ENCODE measurements at places on chromosomes 3 and 15.

GRCh38 chr3:61357902-61358301, 106.7 kb upstream of the FHIT start:
- DNase-seq: no peak

DNA sequence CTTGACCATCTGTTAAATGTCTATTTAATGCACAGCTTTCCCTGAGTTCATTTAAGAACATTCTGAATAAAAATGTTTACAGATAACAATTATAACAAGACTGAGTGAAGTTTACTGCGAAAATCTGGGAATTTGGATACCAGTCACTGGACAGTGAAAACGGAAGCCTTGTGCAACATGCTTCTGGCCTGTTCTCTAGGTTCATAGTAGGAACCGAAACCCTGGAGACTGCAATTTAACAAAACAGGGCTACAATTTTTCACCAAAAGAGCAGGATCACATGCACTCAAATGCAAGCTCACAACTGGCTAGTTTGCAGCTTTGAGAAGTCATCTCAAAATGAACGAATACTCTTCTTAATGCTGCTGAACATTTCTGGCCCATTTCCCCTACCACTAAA, 435.9 kb downstream of the NR2F2 start:
- DNase-seq: no peak

DNA sequence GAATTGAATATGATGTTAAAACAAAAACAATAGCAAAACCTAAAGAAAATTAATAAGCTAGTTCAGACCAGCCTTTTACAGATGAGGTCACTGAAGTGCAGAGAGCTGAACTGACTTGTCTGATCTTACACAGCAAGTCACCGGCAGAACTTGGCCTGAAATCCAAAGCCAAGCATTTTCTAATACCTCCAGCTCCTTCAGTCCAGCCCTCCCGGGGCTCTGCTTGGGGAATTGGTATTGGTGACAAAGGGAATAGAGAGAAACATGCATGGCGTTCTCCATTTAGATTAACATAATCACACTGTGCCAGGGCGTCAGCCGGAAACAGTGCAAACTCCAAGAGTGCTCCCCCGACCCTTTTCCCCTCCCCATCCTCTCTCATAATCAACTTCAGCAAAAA, 14.1 kb upstream of the ZSCAN2 start:
- no peak for DNase-seq

DNA sequence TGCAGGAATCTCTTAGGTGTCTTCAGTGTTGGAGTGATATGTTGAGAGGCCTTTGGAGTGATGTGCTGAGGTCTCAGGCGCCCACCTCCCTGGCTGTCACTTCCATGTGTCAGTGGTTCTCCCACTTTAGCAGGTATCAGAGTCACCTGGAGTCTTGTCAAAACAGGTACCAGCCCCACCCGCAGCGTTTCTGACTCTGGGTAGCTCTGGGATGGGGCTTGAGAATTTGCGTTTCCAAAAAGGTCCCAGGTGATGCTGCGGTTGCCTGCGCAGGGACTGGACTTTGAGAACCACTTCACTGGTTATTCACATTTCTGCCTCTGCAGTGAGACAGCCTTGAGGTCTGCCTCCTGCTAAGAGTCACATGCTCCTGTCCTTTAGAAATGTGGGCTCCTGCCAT, 15.5 kb downstream of the UMPS start:
- no peak for DNase-seq

DNA sequence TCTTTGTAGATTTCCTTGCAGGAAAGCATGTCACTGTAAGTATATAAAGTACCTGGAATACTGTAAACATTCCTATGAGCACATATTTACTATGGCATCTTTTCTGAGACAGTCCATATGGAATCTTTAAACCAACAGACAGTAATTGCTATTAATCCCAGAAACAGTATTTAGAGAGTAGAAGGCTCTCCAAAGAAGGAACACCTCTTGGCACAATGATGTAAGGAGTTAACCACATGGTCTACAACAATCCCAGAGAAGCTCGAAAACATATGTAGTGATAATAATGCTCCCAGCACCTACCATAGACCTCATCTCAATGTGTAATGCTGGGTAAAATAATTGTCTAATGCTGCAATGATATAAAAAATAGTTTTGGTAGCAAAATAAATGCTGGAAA, 95.8 kb upstream of the IL12A start:
- DNase-seq: no peak

- DNase-seq: no peak
Observed at GRCh38 chr15:91114301-91114700, 14.2 kb downstream of the SV2B start.

GRCh38 chr3:12309716-12310115, 20.8 kb downstream of the PPARG start:
- no peak for DNase-seq

- DNase-seq: no peak
Observed at GRCh38 chr15:98444138-98444537, 204.2 kb upstream of the IGF1R start.

GRCh38 chr15:32707436-32707835, 10.4 kb upstream of the GREM1 start:
- DNase-seq: no peak

DNA sequence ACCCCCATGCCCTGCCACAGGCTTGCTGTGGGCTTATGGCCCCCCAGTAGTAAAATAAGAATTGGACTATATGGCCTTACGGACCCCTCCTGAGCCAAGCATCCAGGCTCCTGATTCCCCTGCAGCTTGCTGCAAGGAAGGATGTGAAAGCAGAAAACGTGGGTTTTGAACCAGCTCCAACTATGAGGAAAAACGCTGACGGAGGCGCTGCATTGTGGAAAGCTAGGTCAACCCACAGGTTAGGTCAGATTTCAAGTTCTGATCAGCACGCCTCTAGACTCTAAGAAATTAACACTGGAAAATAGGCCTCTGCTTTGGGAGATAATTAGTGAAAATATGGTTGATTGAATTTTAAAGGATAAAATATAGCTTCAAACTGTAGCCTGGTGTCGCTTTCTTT, 195.4 kb upstream of the HES1 start:
- no peak for DNase-seq
